Right lung (tissue), 10 donors: ENCODE measurements at places on chromosomes 7 and 10.

GRCh38 chr7:41786404-41786803 lies 83.5 kb upstream of the INHBA start:
- DNase-seq, result no peak

DNA sequence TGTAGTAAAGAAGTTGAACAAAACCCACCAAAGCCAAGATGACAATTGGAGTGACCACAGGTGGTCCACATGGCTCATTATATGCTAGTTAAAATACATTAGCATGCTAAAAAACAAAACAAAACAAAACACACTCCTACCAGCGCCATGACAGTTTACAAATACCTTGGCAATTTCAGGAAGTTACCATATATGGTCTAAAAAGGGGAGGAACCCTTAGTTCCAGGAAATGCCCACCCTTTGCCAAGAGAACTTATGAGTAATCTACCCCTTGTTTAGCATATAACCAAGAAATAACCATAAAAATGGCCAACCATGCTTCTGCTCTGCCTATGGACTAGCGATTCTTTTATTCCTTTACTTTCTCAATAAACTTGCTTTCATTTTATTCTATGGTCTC lies 979.1 kb upstream of the POT1 start:
- DNase-seq, result no peak

- DNase-seq, result no peak
These were observed 50.3 kb downstream of the JAZF1 start for GRCh38 chr7:28130277-28130676.

GRCh38 chr10:124739986-124740368 lies 4.2 kb downstream of the FAM53B start:
- no peak for DNase-seq

DNA sequence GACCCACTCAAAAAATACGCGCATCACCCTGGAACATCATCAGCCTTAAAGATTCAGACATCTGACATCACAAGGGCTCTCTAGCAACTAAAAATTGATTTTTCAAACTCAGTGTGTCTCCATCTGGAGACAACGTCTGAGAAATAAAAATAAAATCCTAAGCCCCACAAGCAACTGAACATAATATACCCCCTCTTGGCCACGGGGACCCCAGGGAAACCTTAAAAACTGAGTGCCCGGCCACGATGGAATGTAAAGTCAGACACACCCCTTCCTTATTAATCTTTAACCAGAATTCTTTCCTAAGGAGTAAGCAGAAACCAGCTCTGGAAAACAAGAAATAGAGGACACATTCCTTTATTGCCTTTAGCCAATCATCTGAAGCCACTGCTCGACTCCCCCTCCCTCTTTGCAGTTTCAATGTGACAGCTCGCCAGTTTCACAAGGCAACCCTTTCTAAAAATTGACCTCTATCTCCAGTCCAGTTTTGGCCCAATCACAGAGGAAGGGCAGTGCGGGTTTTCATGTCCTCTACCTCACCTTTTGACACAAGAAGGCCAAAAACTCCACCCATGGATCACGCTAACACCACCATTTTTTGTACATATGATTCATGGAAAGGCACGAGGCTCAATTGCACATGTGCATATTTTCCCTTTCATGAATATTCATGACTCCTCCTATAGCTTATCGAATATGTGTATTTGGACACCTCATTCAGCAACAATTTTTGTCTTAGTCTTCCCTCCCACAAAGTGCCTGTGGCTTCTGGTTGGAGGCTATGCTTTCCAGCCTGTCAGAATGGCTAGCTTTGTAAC lies 24.2 kb downstream of the IFIT3 start:
- DNase-seq, result no peak

DNA sequence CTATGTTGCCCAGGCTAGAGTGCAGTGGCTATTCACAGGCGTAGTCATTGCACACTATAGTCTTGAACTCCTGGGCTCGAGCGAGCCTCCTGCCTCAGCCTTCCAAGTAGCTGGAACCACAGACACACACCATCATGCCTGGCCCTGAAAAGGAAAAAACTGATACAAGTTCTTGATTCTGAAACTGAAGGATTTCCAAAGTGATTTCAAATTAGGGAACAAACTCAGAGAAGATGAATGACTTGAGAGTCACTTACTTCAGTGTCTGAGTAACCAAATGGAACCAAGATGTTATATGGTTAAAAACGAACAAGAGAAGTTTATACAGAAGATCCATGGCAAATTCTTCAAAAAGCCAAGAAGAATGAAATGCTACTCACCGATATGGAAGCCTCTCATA lies 14.4 kb downstream of the CWF19L1 start:
- DNase-seq, result no peak

DNA sequence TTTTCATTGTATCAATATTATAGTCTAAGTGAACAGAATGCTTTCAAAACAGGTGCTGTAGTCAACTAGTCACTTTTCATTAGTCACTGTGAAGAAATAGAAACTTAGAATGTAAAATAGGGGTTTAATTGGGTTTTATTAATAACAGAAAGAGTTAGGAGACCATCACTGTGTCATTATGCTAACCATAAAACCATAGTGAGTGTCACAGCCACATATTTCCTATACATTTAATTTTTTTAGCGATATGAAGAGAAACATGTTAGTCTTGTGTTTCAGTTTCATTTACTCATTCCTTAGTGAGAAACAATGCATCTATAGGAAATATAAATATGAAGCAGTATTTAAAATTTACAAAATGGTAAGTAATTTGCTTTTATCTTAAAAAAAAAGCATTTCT lies 22.2 kb downstream of the SPAG6 start:
- no peak for DNase-seq
